ENCODE measurements at places on chromosomes 5 and 9.

DNA sequence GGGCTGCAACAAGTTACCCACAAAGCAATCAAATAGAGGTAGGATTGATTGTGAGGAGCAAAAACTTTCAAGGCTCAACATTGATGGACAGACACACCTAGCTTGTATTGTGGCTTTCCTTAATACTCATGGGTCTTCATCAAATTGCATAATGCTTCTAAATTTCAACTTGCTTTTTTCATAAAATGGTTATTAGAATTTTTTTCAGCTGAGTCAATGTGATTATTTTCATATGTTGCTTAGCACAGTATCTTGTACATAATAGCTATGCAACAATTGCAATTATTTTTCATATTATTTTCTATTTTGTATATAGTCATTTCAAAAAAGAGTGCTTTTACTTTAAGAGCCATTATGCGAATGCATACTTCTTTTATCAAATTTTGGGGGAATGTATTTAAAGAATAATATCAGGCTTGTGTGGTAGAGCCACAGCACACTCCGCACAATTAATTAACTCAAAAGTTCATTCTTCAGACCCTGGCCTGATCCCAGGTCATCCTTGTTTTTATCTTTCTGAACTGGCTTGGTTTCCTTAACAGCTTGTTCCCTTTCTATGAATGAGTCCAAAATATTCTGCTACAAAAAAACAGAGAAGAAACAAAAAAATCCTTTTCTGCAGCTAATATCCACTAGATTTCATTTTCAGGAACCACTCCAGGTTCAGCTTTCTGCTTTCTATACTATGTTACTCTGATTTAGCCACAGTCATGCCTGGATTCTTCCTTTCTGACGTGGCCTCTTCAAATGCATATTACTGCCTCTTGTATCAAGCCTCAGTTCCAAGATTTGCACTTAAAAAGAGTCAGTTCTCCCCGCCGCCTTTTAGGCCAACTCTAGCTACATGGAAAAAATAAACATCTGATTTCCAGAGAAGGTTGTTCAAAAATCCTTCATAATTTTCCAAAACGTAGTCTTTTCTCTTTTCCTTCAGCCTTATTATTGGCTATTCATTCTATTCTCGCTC lies 45.3 kb upstream of the CDH9 start:
- peak; percentile 57 for DNase-seq

GRCh38 chr5:145495741-145496140 lies 339.4 kb downstream of the PRELID2 start:
- DNase-seq, result peak; percentile 19

DNA sequence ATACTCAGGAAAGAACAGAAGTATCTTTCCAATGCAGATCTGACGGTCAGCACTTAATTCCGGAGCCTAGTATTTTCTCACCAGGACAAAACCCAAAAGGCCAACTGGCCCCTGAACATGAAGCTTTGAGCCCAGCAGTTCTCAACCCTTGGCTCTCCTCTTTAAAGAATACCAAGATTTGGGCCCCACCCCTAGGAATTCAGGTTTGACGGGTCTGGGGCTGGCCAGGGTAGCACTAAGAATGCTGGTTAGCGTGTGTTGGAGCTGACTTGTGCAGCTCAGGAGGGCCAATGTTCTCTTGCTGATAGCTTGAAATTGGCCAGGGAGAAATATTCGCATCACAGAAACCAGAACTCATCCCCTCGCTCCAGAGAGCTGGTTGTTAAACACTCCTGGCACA lies 88.3 kb upstream of the PTCH1 start:
- DNase-seq, result no peak

- no peak for DNase-seq
Observed at GRCh38 chr9:135448663-135449100, 30.9 kb upstream of the PPP1R26 start.

DNA sequence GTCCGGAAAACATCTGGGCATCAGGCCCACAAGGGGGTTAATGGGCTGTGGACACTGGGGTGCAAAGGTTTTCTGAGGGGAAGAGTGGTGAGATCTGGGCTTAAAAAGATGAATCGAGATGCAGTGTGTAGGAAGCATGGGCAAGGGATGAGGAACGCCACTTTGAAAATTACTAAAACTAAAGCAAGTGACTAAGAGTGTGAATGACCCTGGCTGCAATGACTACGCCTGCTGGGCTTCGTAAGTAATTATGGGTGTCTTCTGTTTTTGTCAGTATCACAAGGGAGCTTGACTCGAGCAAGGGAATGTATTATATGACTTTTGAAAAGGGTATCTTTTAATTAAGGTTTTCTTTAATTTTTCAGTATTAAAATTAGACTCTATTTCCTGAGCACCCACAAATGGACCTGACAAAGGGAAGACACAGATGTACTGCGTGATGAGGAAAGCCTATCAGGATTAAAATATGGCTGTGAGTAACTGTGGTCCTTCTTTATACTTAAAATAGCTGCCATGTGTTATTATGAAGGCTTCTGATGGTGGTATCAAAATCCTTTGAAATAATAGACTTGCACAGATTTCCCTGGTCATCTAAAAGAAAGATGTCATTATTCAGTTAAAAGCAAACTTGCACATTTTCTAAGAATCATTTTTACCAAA lies 4.2 kb downstream of the CTXN3 start:
- DNase-seq, result no peak

DNA sequence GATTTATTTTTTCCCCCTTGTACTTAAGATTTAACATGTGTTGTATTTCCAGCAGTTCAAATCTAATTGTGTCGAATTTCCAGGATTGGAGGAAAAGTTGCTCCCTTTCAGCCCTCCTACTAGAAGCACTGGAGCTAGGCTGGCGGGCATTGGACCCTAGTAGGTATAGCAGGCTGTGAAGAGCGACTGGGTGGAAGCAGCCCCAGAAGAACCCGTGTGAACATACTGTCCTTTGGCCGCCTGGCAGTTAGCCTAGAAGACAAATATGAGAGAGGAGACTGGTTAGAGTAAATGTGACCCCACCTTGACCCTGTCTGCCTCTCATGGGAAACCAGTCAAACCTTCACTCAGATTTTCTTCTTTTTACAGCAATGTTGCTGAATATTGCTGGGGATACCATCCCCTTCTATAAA lies 13.9 kb downstream of the ALDOB start:
- no peak for DNase-seq

DNA sequence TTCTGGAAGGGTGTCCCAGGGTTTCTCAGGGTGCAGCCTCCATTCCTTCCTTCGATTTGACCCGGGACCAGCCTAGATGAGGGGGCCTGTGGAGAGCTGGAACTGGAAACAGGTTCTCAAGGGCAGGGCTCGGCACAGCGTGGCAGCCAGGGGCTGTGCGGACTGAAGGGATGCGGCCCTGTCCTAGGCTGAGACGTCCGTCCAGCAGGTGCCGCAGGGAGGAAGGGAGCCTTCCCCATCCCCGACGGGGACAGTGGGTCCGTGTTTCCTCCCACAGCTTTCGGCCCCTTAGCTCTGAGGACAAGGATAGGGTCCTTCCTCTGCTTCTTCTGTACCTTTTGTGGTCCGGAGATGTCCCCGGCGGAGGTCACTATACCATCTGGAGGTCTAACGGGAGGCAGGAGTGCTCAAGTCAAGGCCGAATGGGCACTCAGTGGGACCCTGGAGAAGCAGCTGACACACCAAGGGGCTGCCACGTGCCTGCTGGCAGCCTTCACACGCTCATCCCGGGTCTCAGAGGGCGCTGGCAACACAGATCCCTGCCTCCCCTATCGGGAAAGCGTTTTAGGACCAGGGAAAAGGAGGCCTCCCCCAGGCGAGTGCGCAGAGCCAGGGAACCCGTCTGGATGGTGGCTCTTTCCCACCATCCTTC lies 49.9 kb downstream of the USP20 start:
- DNase-seq, result peak; percentile 53

- no peak for DNase-seq
Observed at GRCh38 chr9:109048822-109049221, 35.5 kb upstream of the CTNNAL1 start.

DNA sequence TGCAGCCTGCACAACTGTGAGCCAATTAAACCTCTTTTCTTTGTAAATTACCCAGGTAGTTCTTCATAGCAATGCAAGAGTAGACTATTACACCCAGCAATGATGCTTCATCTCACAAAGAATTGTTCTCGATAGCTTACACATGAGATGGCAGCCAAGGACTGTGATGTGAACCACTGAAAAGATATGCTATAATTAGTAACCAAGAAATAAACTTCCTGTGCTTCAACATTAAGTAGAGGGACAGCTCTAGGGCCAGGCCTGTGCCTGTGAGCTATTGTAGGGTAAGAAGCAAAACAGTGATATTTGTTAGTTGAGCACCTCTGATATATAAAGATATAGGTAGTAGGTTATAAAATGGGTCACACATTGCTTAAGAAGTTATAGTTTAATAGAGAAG lies 41.8 kb upstream of the DPYSL3 start:
- no peak for DNase-seq

- no peak for DNase-seq
Observed at GRCh38 chr5:146208916-146209522, 5.6 kb downstream of the RBM27 start.

DNA sequence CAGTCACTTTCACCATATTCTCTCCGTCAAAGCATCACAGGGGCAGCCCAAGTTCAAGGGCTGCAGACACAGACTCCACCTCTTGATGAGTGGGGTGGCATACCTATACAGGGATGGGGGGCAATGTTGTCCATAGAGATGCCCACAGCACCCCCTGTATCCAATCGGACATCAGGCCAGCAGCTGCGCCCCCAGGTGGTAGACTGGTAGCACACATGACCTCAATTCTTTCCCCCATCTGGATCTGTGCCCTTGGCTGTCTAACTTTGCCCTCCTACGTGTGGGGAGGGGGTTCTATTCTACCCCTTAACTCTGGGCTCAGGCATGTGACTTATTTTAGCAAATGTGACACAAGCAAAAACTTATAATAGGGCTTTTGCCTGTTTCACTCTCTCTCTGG lies 84.0 kb upstream of the SLC25A48 start:
- no peak for DNase-seq

- peak; percentile 38 for DNase-seq
Observed at GRCh38 chr5:73233461-73234203, 60.6 kb downstream of the TMEM174 start.

DNA sequence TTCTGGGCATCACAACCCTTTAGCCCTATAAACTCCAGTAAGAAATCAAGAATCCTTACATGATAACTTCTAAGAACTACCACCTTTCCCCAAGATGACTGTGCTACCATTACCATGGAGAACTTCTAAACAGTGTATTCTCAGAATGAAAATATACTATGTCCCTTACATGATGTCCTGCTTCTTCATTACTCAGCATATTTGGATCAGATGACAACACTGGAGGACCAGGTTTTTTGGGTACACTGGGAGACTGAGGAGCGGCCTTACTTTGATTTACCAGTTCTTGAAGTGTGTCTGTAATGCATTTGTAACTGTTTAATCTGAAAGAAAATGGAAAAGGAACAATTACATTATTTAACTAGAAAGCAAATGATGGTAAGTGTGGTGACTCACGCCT lies 55.7 kb upstream of the CPLANE1 start:
- no peak for DNase-seq

- DNase-seq, result no peak
Observed at GRCh38 chr9:134420281-134420845, 94.1 kb downstream of the RXRA start.

- DNase-seq, result no peak
Observed at GRCh38 chr5:136399527-136399926, 34.2 kb upstream of the TRPC7 start.

- DNase-seq, result peak; percentile 9
Observed at GRCh38 chr5:179209359-179210150, 135.7 kb downstream of the ADAMTS2 start.

DNA sequence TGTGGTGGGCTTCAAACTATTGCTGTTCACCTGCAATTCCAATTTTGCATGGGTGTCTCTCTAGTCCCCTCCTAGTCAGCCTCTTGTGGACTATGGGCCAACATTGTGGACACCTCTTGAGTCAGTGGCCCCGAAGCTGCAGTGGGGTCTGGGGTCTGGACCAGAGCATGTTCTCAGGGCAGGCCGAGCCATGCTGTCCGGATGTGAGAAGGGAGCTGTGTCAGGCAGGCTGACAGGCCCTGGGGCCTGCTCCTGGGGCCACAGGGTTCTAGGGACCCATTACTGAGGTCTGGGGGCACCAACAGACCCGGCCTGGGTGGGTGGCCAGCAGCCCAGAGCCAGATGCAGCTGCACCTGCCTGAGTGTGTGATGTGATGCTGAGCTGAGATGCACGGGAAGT lies 16.5 kb upstream of the IRX4 start:
- DNase-seq, result no peak

GRCh38 chr9:84668196-84669012 lies 1.1 kb upstream of the NTRK2 start:
- peak; percentile 85 for DNase-seq

- DNase-seq, result no peak
Observed at GRCh38 chr5:142547445-142548380, 138.2 kb downstream of the FGF1 start.

DNA sequence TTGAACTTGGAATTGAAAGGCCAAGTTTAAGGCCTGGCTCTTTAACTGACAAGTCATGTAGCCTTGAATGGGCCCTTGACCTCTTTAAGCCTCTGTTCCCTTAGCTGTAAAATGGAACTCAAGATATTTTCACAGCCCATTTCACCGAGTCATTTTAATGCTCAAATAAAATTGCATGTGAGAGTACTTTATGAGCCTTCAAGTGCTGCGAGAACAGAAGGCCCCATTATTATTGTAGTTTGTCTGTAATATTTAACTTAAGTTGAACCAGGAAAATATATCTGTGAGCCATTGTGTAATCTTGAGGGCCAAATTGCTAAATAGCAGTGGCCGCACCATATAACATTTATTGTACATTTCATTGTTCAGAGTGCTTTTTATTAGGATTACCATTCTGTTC lies 249.9 kb downstream of the NTRK2 start:
- no peak for DNase-seq

GRCh38 chr9:104963076-104963475 lies 35.1 kb upstream of the ABCA1 start:
- no peak for DNase-seq

- DNase-seq, result no peak
Observed at GRCh38 chr5:132381614-132382013, 12.1 kb downstream of the SLC22A5 start.

DNA sequence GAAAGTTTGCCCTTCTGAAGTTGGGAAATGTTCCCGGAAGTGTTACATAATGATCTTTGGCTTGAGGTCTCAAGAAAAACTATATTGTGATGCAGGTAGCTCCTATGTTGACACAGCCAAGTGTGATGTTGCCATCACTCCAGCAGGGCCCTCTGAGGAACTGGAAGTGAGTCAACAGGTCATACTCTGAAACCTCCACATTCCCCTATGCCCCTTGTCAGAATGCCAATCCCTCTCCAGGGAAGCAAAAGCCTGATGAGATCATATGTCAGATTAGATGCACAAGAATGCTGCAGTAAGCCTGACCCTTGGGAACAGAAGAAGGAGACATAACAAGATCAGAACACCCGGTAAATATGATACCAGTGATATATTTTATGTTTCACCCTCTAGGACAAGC lies 66.8 kb upstream of the ITGA2 start:
- peak; percentile 68 for DNase-seq

- no peak for DNase-seq
Observed at GRCh38 chr5:168317096-168317520, 25.7 kb downstream of the WWC1 start.

- DNase-seq, result no peak
Observed at GRCh38 chr9:20570087-20570486, 52.2 kb downstream of the MLLT3 start.

- DNase-seq, result no peak
Observed at GRCh38 chr9:98743329-98743728, 34.6 kb upstream of the GABBR2 start.

Measured in muscle of back (tissue), 13 donors.